H9 (cell line): ENCODE measurements at places on chromosomes 3 and 15.
A peak's percentile ranks its signal among the peaks of the same experiment; 100 is the strongest.

DNA sequence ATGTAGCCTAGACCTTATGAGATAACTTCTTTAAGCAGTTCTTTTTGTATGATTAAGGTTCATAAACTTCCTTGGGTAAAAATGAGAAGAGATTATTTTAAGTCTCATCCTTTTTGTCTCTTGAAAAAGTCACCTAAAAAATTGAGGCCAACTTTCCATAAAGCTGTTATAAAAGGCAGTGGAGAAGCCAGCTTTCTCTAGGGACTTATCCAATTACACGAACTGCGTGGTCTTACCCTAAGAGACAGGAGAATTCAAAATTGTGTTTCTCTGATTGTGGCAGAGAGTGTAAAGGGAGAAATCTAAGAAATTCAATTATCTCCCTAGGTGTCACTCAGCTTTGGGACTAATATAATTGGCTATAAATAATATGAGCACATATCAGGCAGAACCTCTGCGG, 262.0 kb downstream of the SHOX2 start:
- no peak for DNase-seq

- no peak for DNase-seq
Observed at GRCh38 chr3:114550165-114550564, 256.3 kb downstream of the TIGIT start.

GRCh38 chr15:58715266-58715917, 34.1 kb downstream of the ADAM10 start:
- no peak for DNase-seq

- DNase-seq = no peak
Observed at GRCh38 chr15:90264671-90265070, 801 bp upstream of the NGRN start.

- peak; percentile 37 for DNase-seq
Observed at GRCh38 chr3:63724987-63725386, 72.5 kb downstream of the SNTN start.

DNA sequence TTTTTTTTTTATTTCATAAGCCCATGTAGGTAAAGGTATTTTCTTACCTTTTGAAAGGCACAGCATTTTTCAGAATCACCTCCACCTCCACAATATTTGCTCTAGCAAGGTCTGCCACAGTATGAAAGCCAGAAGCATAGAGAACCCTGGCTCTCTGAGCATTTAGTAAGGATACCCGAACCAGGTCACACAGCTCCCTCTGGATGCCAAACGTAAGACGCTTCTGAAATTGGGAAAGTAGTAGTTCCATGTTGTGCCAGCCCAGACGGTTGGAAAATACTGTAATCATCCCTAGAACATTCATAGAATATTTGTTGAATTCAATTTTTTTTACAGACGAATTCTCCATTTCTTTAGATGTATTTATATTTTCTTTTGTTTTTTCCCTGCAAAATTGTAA, 52.4 kb downstream of the POLQ start:
- DNase-seq = no peak

DNA sequence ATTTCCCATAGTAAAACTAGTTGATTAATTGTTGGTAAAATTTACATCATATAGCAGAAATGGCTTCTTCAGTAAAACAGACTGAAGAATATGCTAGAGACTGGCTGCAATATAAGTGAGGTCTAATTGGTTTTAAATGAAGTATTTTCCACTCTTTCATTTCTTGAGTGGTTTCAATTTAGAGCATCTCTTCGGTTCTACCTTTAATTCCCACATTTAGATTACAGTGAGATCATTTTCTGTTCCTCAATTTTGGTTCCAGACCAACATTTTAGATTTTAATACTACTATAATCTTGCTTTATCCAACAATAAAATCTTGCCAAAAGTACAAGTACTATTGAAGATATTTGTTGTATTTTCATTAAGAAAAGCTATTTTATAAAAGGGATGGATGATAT, 1.0 kb upstream of the LRCH3 start:
- no peak for DNase-seq
